NCI-H226 (cell line): ENCODE measurements at places on chromosomes 3 and 15.

GRCh38 chr3:29335438-29335837, 54.6 kb downstream of the RBMS3 start:
- DNase-seq: peak; percentile 92

DNA sequence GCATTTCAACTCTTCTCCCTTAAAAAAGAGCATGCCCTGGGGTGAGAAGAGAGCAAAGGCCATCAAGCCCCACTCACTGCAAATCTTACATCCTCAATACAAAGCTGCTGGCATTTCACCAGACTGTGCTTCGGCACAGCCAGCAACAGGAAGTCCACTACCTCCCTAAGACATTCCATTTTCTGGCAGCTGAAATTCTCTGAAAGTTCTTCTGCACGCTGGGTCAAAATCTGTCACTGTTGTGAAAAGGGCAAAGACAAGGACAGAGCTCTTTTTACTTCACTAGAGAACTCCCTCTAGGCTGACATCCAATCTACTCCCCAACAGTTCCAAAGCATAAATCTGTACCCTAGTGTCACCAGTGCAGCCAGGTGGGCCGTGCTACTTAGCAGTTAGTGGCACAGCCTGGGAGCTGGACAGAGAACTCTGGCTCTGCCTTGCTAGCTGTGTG, 6.3 kb downstream of the MTMR10 start:
- DNase-seq: no peak

DNA sequence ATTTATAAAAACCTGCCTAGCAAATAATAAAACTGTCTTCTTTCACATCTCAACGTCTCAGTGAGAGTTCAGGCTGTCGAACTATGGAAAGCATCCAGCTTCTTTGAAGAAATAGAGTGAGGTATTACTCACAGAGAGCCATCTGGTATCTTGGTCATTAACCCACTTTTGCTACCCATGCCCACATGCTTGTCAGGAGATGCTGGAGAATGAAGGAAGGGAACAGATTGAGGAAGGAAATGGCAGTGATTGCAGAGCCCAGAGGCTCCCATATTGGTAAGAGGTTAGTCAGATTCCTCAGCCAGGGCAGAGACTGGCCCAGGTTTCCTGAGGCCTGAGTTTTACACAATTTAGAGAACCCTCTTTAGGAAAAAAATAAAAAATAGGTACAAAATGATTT, 119.1 kb downstream of the B3GALNT1 start:
- DNase-seq: no peak

- DNase-seq: peak; percentile 54
Measured at GRCh38 chr15:34206011-34206410, 3.9 kb downstream of the KATNBL1 start.

DNA sequence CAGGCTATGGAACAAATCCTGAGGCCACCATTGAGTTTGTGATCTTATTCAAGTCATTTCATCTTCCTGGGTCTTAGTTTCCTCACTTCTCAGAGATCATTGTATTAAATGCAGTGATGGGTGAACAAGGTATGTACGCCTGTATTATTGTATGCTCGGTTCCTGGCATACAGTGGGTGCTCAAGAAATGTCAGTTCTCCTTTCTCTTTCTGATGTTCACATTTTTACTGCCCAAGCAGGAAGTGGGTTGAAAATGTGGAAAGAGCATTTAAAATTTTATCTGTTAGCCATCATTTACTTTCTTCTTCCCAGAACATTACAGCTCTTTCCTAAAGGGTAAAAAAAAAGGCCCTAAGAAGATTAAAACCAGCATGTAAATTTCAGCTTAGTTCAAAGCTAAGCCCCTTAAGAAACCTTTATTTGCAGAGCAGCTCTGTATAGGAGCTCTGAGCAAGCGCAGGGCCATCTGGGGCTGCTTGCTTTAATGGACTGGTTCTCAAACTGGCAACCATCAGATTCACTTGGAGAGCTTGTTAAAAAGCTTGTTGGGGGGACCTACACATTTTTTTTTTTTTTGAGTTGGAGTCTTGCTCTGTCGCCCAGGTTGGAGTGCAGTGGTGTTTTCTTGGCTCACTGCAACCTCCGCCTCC, 179.4 kb downstream of the CHST2 start:
- DNase-seq: no peak

DNA sequence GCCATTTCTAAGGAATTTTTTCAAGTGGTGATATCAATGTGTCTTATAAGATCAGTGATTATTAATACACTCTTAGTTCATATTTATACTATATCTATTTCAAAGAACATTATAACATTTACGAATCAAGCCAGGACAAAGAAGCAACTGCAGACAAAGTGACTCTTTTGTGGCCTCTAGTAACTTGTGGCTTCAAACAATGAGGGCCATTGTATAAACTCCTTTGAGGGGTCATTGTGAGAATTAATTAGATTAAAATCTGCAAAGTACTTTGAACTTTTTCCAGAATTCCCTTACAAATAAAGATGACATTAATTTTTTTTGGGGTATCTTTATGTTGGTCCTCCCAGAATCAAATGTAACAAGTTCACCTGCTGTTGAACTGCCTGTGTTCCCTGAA, 12.3 kb upstream of the SLC30A4 start:
- no peak for DNase-seq

GRCh38 chr3:185561374-185561943, 9.1 kb upstream of the LIPH start:
- DNase-seq: no peak

DNA sequence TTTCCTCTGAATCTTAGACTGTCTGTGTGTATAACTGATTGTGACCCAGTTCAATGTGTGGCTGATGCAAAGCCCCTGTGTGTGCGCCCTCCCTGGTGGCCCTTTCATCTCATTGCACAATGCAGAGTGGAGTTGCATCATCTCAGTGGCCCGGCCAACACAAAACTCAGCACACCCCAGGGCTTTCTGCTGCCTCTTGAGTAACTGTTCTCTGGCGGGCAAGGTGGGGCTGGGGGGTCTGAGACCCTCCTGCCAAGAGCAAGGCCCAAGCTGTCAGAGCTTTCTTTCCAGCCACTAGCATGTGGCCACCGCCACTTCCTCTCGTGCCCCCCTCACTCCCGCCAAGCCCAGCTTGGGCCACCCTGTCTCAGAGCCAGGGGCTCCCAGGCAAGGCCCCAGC, 80.7 kb upstream of the ALDH1L1 start:
- no peak for DNase-seq

DNA sequence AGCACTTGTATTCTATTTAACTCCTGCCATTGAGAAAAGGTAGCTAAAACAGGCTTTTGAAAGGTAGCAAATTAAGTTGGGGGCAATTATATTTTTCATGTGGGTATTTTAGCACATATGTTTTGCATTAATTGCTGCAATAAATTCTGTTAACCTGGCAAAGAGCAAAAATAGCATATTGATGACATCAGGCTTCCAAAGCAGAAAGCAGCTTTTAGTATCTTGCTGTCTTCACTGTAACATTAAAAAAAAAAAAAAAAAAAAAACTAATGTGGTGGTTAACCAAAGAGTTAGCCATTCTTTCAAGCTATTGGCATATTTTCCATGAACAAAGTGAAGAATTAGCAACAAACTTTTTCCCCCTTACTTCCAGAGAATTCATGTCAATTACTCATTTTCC, 9.1 kb downstream of the EPHA3 start:
- DNase-seq: no peak

- no peak for DNase-seq
Measured at GRCh38 chr15:90838139-90838538, 30.2 kb upstream of the FURIN start.

DNA sequence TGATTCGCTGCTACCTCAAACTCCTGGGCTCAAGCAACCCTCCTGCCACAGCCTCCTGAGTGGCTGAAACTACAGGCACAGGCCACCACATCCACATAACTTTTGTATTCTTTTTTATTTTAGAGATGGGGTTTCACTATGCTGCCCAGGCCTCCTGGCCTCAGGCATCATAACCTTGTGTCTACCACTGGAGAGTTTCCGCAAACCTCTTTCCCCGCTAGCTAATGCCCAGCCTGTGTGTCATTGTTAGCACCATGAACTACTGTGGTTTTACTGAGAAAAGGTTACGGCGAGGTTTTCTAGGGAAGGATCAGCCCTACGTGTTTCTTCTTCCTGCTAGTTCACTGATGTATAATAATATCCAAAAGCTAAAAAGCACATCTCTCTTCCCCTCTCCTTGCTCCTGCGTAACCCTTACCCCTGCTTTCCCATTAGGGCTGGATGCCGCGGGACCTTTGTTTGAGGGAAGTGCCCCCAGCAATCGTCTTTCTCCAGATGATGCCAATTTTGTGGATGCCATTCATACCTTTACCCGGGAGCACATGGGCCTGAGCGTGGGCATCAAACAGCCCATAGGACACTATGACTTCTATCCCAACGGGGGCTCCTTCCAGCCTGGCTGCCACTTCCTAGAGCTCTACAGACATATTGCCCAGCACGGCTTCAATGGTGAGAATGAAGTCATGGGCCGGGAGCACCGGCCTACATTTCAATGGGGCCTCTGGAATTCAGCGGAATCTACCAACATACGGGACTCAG, 113.7 kb downstream of the LIPC start:
- no peak for DNase-seq

- no peak for DNase-seq
Measured at GRCh38 chr3:141104151-141104821, 53.1 kb downstream of the SPSB4 start.

- no peak for DNase-seq
Measured at GRCh38 chr3:59411694-59412093, 361.9 kb upstream of the CFAP20DC start.
